Left lung (tissue), 14 donors: ENCODE measurements at places on chromosomes 12 and 14. TPM values are rescaled to one million over a fixed set of nuclear protein-coding genes. Genes with fewer than 3 reads are reported as not detected.

GRCh38 chr12:11510671-11511070 lies 115.3 kb upstream of the PRB2 start:
- no peak overlapping the region for H3K4me3 ChIP-seq
- no peaks in the 10 kb centered on the region for H3K36me3 ChIP-seq
- no peak overlapping the region for H3K27ac ChIP-seq
- no peaks in the 10 kb centered on the region for H3K4me1 ChIP-seq

GRCh38 chr14:66601932-66602578 lies 94.1 kb downstream of the GPHN start:
- no peak for DNase-seq
- H3K27me3 ChIP-seq = no peaks in the 10 kb centered on the region
- H3K4me1 ChIP-seq = no peaks in the 10 kb centered on the region

DNA sequence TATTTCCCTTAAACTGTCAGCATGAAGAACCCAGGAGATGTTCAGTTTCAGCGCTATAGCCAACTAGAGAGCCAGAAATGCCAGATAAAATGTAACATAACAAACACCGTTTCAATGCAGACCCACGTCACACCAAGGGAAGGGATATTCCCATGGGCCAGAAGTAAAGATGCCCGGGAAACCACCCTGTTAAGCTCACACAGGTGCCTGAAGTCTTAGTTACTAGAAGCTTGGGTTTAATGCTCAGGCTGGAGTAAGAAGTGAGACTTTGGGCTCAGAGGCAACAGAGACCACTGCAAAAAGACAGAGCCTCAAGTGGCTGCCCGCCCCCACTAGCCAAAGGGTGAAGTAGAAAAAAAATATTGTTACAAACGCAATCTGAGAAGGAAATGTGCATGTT lies 52.3 kb downstream of the SYNE3 start:
- H3K4me1 ChIP-seq = peaks cover 14% of the 10 kb centered on the region
- no peaks in the 10 kb centered on the region for H3K36me3 ChIP-seq
- no peak overlapping the region for H3K27ac ChIP-seq

GRCh38 chr12:4378772-4379171 lies 740 bp downstream of the FGF23 start:
- peaks cover 50% of the 10 kb centered on the region for H3K27me3 ChIP-seq
- H3K36me3 ChIP-seq = no peaks in the 10 kb centered on the region
- H3K27ac ChIP-seq = no peak overlapping the region
- DNase-seq = no peak

GRCh38 chr12:24546661-24547060 lies 402.2 kb downstream of the BCAT1 start:
- H3K4me1 ChIP-seq = no peaks in the 10 kb centered on the region
- H3K27ac ChIP-seq = no peak overlapping the region
- H3K4me3 ChIP-seq = no peak overlapping the region
- no peak for DNase-seq
- H3K27me3 ChIP-seq = no peaks in the 10 kb centered on the region
- no peaks in the 10 kb centered on the region for H3K36me3 ChIP-seq

Gene RPS26
- polyA plus RNA-seq = 131 TPM

Gene CRIP2
- 147 TPM for polyA plus RNA-seq

Gene EPYC
- 0.13 TPM for polyA plus RNA-seq

DNA sequence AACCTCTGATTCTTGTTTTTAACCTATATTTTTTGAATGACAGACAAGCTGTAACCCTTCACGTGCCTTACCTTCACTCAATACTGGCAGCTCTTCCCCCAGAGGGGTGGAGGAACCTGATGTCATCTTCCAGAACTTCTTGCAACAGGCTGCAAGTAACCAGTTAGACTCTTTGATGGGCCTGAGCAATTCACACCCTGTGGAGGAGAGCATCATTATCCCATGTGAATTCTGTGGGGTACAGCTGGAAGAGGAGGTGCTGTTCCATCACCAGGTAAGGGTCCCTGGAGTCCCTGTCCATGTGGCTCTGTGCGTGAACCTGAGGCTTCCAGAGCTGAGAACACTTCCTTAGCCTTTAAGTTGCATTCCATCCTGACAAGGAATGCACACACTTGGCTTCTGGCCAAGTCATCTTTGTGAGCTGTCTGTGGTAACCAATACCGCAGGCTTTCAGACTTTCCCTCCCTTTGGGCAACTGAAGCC lies 22.7 kb downstream of the TRAFD1 start:
- no peak overlapping the region for H3K4me3 ChIP-seq
- DNase-seq = no peak
- H3K27me3 ChIP-seq = no peaks in the 10 kb centered on the region
- H3K4me1 ChIP-seq = peaks cover 10% of the 10 kb centered on the region
- peaks cover 100% of the 10 kb centered on the region for H3K36me3 ChIP-seq
- H3K27ac ChIP-seq = peak overlapping the region; percentile 28

- no peak for DNase-seq
- peaks cover 6% of the 10 kb centered on the region for H3K4me1 ChIP-seq
- H3K27me3 ChIP-seq = no peaks in the 10 kb centered on the region
- H3K4me3 ChIP-seq = no peak overlapping the region
- no peak overlapping the region for H3K27ac ChIP-seq
Observed at GRCh38 chr12:132429602-132429945, 60.4 kb upstream of the FBRSL1 start.

GRCh38 chr12:46439793-46440511 lies 67.4 kb upstream of the SLC38A2 start:
- no peak for DNase-seq
- H3K27ac ChIP-seq = no peak overlapping the region
- no peaks in the 10 kb centered on the region for H3K4me1 ChIP-seq

Gene IAPP
- not detected for polyA plus RNA-seq

- no peak overlapping the region for H3K27ac ChIP-seq
- peak overlapping the region; percentile 55 for H3K4me3 ChIP-seq
- no peaks in the 10 kb centered on the region for H3K4me1 ChIP-seq
- H3K27me3 ChIP-seq = peaks cover 47% of the 10 kb centered on the region
- no peak for DNase-seq
- H3K36me3 ChIP-seq = no peaks in the 10 kb centered on the region
Observed at GRCh38 chr12:39441189-39441962, 1.5 kb downstream of the KIF21A start.

Gene ZFHX2
- polyA plus RNA-seq = 5.6 TPM

- H3K36me3 ChIP-seq = no peaks in the 10 kb centered on the region
- no peak overlapping the region for H3K27ac ChIP-seq
- H3K4me3 ChIP-seq = no peak overlapping the region
- peak; percentile 43 for DNase-seq
Observed at GRCh38 chr12:80877721-80878265, 59.9 kb downstream of the LIN7A start.

DNA sequence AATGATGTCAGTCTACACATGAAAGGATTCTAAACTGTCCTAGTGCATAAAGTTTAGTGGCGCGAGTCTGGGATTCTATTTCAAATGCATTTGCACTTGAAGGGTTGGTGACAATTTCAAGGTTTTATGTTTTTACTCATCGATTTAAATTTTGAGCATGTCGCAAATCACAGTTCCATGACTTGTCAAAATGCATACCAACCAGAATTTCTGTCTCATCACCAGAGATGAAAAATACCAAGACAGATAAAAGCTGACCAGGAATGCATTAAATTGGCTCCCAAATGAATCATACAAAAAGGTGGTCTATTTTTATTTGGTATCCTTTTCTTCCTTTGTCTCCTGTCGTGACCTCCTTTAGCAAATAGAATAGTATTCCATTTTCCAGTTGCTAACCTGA lies 25.2 kb downstream of the TMEM30B start:
- DNase-seq = no peak
- no peaks in the 10 kb centered on the region for H3K27me3 ChIP-seq
- no peak overlapping the region for H3K4me3 ChIP-seq

Gene OAS2
- 10.1 TPM for polyA plus RNA-seq

GRCh38 chr12:31715283-31715825 lies 13.5 kb downstream of the AMN1 start:
- no peak overlapping the region for H3K4me3 ChIP-seq
- no peaks in the 10 kb centered on the region for H3K27me3 ChIP-seq
- H3K36me3 ChIP-seq = peaks cover 11% of the 10 kb centered on the region
- no peaks in the 10 kb centered on the region for H3K4me1 ChIP-seq
- DNase-seq = no peak

GRCh38 chr12:93442411-93443340 lies 929 bp upstream of the UBE2N start:
- H3K4me3 ChIP-seq = peak overlapping the region; percentile 98
- peaks cover 7% of the 10 kb centered on the region for H3K4me1 ChIP-seq
- H3K27me3 ChIP-seq = no peaks in the 10 kb centered on the region
- no peaks in the 10 kb centered on the region for H3K36me3 ChIP-seq
- DNase-seq = no peak

Gene KLRG1
- 2.3 TPM for polyA plus RNA-seq

Gene CELA1
- not detected for polyA plus RNA-seq

- no peaks in the 10 kb centered on the region for H3K4me1 ChIP-seq
- no peak for DNase-seq
- H3K4me3 ChIP-seq = no peak overlapping the region
- no peak overlapping the region for H3K27ac ChIP-seq
Observed at GRCh38 chr12:106147956-106148355, 9.2 kb upstream of the NUAK1 start.

- peaks cover 53% of the 10 kb centered on the region for H3K4me1 ChIP-seq
- no peaks in the 10 kb centered on the region for H3K36me3 ChIP-seq
- DNase-seq = no peak
- peak overlapping the region; percentile 33 for H3K27ac ChIP-seq
Observed at GRCh38 chr12:56537546-56537945, 15.9 kb downstream of the RBMS2 start.

GRCh38 chr12:113407931-113408600 lies 4.4 kb upstream of the SDS start:
- H3K36me3 ChIP-seq = no peaks in the 10 kb centered on the region
- no peaks in the 10 kb centered on the region for H3K27me3 ChIP-seq
- no peak overlapping the region for H3K27ac ChIP-seq
- DNase-seq = no peak
- H3K4me3 ChIP-seq = no peak overlapping the region

- no peaks in the 10 kb centered on the region for H3K36me3 ChIP-seq
- DNase-seq = no peak
- no peaks in the 10 kb centered on the region for H3K27me3 ChIP-seq
- H3K4me1 ChIP-seq = peaks cover 62% of the 10 kb centered on the region
- H3K27ac ChIP-seq = peak overlapping the region; percentile 51
- H3K4me3 ChIP-seq = no peak overlapping the region
Observed at GRCh38 chr12:124687917-124688316, 120.5 kb upstream of the NCOR2 start.

- H3K27me3 ChIP-seq = no peaks in the 10 kb centered on the region
- no peaks in the 10 kb centered on the region for H3K36me3 ChIP-seq
- H3K4me1 ChIP-seq = no peaks in the 10 kb centered on the region
- no peak overlapping the region for H3K4me3 ChIP-seq
- DNase-seq = no peak
Observed at GRCh38 chr12:107449891-107450290, 235.7 kb upstream of the PWP1 start.

GRCh38 chr14:39868251-39868650 lies 436.0 kb upstream of the FBXO33 start:
- no peak overlapping the region for H3K27ac ChIP-seq
- H3K4me3 ChIP-seq = no peak overlapping the region
- DNase-seq = no peak
- H3K27me3 ChIP-seq = no peaks in the 10 kb centered on the region

DNA sequence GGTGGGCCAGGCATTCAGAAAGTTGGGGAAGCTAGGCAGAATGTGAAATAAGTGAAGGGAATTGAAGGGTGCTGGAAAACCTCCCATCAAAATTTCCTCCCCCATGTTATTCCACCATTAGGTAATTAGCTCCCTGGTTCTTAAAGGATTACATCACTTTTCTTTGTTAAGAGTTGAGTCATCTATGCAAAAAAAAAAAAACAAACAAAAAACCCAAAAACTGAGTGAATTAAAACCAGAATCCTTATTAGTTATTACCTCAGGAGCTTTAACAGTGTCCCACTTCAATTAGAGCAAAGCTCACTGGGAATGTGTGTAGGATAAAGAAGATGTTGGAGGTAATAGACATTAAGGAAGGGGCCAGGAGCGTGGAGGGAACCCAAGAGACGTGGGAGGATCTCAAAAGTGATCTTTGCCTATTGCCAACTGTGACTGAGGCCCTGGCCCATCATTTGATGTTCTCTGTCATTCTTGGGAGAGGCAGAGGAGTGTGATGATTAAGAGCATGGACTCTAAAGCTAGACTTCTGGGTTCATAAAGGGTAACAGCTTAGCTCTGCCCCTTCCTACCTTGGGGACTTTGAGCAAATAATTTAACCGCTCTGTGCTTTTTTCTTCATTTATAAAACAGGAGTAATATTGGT lies 364.7 kb downstream of the APAF1 start:
- H3K4me1 ChIP-seq = no peaks in the 10 kb centered on the region
- no peak overlapping the region for H3K4me3 ChIP-seq
- H3K27ac ChIP-seq = no peak overlapping the region
- no peaks in the 10 kb centered on the region for H3K27me3 ChIP-seq
- H3K36me3 ChIP-seq = no peaks in the 10 kb centered on the region
- DNase-seq = no peak

DNA sequence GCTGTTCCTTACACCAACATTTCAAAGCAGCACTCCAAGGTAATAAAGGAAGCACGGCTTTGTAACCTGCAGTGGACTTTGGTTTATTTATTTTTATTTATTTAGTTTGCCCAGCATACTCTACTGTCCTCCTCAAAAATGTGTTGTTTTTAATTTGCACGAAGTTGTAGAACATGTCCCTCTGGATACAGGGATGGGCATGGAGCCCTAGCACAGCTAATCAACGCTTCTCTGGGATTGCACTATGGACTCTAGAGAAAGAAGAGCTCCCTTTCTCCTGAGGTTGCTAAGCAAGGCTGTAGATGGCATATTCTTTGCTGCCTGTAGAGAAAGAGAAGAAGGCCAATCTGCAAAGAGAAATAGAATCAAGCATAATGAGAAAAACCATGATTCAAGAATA lies 5.9 kb upstream of the ANAPC5 start:
- no peaks in the 10 kb centered on the region for H3K27me3 ChIP-seq
- no peak for DNase-seq
- no peaks in the 10 kb centered on the region for H3K36me3 ChIP-seq
- H3K27ac ChIP-seq = no peak overlapping the region
- no peak overlapping the region for H3K4me3 ChIP-seq

DNA sequence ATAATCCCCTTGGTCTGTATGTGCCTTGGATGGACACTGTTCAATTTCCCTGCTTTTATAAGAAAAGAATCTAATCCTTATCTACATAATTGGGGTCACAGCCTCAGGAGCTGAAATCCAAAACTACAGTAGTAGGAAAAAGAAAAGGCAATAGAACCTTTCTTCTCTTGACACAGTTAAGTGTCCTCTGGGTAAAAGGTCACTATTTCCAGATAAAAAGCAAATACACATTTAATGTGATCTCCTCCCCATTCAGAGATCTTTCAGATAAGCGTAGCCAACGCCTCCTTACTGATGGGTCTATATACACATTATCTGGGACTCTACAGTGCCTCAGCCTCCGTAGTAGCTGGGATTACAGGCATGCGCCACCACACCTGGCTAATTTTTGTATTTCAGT lies 73.4 kb downstream of the CLIP1 start:
- H3K27me3 ChIP-seq = no peaks in the 10 kb centered on the region
- H3K36me3 ChIP-seq = no peaks in the 10 kb centered on the region
- H3K27ac ChIP-seq = no peak overlapping the region
- no peaks in the 10 kb centered on the region for H3K4me1 ChIP-seq
- no peak overlapping the region for H3K4me3 ChIP-seq

DNA sequence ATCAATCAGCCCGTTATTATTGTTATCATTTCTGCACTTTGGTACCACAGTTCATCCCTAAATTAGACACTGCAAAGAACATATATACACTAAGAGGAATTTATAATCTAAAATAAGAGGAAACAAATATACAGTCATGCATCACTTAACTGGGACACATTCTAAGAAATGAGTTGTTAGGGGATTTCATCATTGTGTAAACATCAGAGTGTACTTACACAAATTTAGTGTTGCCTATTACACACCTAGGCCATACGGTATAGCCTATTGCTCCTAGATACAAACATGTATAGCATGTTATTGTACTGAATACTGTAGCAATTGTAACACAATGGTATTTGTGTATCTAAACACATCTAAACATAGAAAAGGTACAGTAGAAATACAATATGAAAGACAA lies 190.5 kb downstream of the BMP4 start:
- DNase-seq = no peak
- H3K27me3 ChIP-seq = no peaks in the 10 kb centered on the region
- no peak overlapping the region for H3K4me3 ChIP-seq
- no peak overlapping the region for H3K27ac ChIP-seq
